OCI-LY7 (cell line): ENCODE measurements at places on chromosomes 13 and 19.

DNA sequence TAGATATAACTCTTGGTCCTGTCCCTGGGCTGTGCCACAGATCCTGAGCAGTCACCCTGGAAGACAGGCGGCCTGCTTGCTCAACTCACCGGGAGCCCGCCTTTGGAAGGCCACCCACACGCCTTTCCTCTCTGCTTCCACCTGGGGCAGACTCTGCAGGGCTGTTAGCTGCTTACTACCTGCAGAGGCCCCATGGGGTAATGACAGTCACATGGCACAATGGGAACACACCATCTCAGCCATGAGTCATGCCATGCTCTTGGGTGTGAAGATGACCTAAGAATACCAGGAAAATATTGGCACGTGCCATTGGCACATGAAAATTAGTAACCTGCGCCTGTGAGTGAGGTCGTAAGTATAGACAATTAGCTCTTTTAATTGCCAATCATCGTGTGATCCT, 108.6 kb downstream of the COL4A2 start:
- DNase-seq, result no peak

DNA sequence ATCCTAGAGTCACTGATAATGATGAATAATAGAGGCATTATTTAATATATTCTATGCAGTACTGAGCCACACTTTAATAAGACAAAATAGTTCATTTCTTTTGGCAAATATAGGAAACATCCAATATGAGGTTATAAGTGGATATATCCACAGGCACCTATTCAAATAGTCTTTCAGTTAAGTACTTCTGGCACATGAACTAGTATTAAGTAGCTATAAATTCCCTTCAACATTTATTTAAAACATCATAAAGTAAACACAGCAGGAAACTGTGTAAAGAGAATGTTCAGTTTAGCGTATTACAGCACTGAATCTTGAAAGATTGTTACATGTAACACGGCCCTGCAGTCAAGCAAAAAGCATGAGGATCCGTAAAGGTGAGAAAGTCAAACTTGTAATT, 463.3 kb upstream of the KLF12 start:
- no peak for DNase-seq

DNA sequence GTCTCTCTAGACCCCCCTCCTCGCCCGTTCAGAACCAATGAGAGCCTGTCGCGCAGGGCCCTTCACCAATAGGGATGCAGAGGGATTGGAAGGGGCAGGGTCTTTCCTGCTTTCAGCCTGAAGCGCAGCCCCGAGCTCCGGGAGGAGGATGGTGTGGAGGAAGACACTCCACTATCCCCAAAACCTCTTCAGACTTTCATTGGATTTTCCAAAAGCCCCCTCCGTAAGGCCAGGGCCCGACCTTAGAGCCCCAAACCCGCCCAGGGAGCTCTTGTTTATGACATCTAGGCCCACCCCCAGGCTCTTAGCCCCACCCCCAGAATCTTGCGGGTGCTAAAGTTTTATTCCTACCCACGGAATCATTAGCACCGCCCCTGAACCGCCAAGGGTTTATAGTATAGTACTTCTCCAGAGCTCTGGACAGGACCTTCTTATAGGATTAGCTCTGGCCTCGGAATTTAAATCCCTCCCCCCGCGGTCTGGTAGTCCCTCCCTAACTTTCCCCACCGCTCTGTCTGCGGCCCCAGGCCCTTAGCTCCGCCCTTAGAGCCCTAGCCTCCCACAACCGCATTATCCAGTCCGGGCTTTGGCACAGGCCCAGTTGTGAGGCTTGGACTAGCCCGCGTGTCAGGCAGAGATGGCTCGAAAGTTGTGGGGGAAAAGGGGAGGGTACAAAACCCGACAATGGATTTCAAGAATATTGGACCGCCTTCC, 6.6 kb upstream of the EML2 start:
- peak; percentile 94 for DNase-seq

GRCh38 chr13:30416471-30416870, 5.8 kb upstream of the UBE2L5 start:
- peak; percentile 57 for DNase-seq

DNA sequence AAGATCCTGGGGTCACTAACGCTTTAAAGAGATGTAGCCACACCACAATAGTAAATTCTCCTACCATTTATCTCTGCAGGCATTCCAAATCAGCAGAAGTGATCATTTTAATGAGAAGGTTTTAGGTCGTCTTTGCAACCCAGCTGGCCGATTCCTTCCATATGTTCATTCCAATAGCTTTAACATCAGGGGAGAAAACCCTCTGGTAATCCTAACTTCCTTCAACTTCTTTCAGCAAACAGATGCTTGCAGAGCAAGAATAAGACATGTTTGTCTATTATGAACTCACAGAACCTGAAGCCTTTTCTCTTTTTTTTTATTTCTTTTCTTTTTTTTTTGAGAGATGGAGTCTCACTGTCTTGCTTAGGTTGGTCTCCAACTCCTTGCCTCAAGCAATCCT, 498.6 kb upstream of the SLITRK1 start:
- DNase-seq, result no peak

- DNase-seq, result no peak
These were observed 67.8 kb upstream of the ZDHHC20 start for GRCh38 chr13:21526707-21527540.

DNA sequence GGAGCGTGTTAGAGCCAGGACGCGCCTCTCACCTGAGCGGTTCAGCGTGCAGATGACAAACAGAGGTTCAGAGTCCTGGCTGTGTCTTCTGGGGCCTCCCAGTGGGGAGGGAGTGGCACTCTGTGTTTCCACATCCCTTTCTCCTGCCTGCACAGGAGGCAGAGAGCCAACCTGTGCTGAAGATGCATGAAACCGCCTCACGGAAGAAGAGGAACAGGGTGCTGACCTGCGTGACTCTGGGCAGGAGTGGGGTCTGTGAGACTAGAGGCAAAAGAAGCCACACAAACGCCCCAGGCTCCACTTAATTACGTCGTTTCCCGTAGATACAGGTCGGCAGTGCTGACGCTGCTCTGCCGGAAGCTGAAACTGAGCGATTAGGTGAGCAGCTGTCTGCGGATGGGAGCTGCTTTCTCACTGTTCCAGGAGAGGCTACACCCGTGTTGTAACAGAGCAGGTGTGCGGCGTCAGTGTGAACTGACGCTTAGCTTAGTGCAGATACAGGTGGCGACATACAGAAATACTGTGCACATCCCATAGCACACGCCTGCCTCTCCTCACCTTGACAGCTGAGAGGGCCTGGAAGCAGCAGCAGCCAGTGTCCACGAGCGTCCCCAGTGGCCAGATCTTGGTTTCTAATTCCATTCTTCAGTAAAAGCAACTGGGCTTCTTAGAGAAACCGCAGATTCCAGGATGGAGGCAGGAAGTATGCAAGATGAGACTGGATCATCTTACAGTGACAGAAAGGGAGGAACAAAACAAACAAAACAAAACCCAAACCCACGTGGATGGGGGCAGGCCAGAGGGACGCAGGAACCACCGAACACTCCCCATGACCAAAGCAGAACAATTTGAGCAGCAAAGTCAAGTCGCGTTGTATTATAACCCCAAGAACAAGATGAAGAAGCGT, 37.7 kb upstream of the MCF2L start:
- no peak for DNase-seq

GRCh38 chr19:39448271-39448670, 2.9 kb downstream of the SUPT5H start:
- peak; percentile 76 for DNase-seq

GRCh38 chr13:78662467-78662866, 3.5 kb upstream of the OBI1 start:
- peak; percentile 5 for DNase-seq

- no peak for DNase-seq
These were observed 36.2 kb downstream of the SMAD9 start for GRCh38 chr13:36883824-36884223.

GRCh38 chr19:32457571-32458158, 52.1 kb downstream of the DPY19L3 start:
- no peak for DNase-seq

GRCh38 chr19:45159210-45159970, 1.4 kb downstream of the NKPD1 start:
- no peak for DNase-seq

DNA sequence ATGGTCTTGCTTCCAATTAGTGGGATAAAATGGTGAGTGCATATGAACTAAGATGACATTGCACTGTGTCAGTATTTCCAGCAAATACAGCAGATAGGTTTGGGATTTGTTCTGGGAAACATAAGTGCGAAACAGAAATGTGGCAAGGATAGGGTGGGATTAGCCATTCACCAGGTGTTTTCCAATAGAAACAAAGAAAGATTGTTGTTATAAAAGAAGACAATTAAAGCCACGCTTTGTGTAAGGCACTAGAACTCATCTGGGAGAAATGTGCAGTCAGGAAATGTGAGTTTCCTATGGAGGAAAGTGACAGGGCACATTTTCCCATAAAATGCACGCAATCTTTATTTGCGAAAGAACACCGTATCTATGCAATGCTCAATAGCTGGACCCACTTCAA, 1547.8 kb downstream of the EFNB2 start:
- no peak for DNase-seq

DNA sequence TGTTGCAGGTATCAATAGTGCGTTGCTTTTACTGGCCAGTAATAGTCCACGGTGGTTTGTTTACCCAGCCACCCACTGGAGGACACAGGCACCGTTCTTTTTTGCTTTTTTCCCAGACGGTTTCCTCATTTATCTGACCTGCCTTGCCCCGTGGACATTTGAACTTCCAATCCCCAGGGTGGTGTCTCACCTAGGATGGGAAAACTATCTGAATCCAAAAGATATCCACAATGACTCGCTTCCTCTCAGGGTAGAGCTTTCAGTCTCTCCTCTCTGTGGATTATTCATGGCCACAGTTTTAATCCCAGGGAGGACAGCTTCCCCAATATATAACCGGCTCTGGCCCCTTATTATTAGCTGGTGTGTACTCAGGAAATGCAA, 170.8 kb downstream of the FOXO1 start:
- DNase-seq, result no peak

- DNase-seq, result no peak
These were observed 203.5 kb upstream of the HTR2A start for GRCh38 chr13:47100214-47100853.

DNA sequence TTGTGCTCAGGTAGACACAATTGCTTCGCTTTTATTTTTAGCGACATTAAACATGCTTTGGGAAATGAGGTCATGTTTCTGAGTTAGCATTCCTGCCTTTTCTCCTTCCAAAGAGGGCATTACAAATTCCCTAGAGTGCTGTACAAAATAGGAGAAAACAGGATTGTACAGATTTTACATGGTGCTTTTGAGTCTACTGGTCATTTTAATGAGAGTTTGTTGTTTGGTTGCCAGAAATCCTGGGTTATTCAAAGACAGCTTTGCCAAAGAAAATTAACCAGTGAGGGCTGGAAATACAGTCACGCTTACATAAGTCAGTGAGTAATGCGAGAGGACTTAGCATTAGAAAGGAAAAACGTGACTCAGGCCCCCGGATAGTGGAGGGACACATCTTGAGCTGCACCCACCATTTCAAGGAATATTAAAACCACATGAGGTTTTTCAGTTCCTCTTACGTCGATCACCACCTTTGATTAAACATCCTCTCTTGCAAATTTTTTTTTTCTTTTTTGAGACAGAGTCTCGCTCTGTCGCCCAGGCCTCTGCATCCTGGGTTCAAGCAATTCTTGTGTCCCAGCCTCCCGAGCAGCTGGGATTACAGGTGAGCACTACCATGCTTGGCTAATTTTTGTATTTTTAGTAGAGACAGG, 55.4 kb downstream of the SACS start:
- peak; percentile 73 for DNase-seq

GRCh38 chr13:99133230-99133629, 67.4 kb upstream of the UBAC2 start:
- DNase-seq, result no peak

DNA sequence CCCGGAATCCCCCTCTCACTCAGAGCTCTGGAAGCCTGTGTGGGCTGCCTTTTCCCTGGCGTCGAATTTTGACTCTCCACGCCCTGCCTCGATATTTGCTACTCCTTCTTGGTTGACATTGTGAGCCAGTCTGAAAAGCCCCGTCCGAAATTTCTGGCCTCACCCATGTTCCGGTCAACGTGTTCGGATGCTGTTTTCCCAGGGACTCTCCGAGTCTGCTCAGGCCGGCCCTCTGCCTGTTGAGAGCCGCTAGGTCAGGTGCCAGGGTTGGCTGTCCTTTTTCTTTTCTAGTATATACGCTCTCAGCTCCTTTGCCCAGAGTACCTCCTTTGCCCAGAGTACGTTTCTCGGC, 6.8 kb upstream of the DGKH start:
- peak; percentile 36 for DNase-seq
